ENCODE measurements at places on chromosomes 3 and 15. TPM values are rescaled to one million over a fixed set of nuclear protein-coding genes. Genes with fewer than 3 reads are reported as not detected.

The SLC28A2 gene
- not detected for total RNA-seq

The CYP1A2 gene
- not detected for total RNA-seq

The PEAK1 gene
- total RNA-seq: 146 TPM

The IL16 gene
- 10.6 TPM for total RNA-seq

The RARRES1 gene
- total RNA-seq: 26.3 TPM

The FANCD2OS gene
- total RNA-seq: not detected

The SHC4 gene
- total RNA-seq: 8.8 TPM

The CHL1 gene
- 47.3 TPM for total RNA-seq

The MYZAP gene
- 19.2 TPM for total RNA-seq

The ARMC8 gene
- 83.3 TPM for total RNA-seq

The KCNAB1 gene
- 4.9 TPM for total RNA-seq

The SACM1L gene
- total RNA-seq: 77.9 TPM

The AADACL2 gene
- 0.48 TPM for total RNA-seq

The CAPN7 gene
- total RNA-seq: 87.7 TPM

The MORC1 gene
- 0.90 TPM for total RNA-seq

The KIF15 gene
- 16.1 TPM for total RNA-seq

The GOLGA8R gene
- 5.3 TPM for total RNA-seq

The CCR1 gene
- 7.7 TPM for total RNA-seq

The RTP4 gene
- total RNA-seq: 2.5 TPM

The ARGFX gene
- not detected for total RNA-seq

The CADM2 gene
- 2.7 TPM for total RNA-seq

The PAK6 gene
- total RNA-seq: 2.0 TPM

The DPPA2 gene
- not detected for total RNA-seq

The IQCF5 gene
- not detected for total RNA-seq

The SERPINI1 gene
- 10.0 TPM for total RNA-seq

The PLA2G4E gene
- not detected for total RNA-seq

The MCTP2 gene
- 37.3 TPM for total RNA-seq

The PXYLP1 gene
- 32.6 TPM for total RNA-seq

The ACP3 gene
- 3.2 TPM for total RNA-seq

The ZNF80 gene
- not detected for total RNA-seq

The ZIC4 gene
- total RNA-seq: not detected
